Tibial nerve (tissue), 4 donors: ENCODE measurements at places on chromosomes 11 and 22. TPM values are rescaled to one million over a fixed set of nuclear protein-coding genes. Genes with fewer than 3 reads are reported as not detected.

DNA sequence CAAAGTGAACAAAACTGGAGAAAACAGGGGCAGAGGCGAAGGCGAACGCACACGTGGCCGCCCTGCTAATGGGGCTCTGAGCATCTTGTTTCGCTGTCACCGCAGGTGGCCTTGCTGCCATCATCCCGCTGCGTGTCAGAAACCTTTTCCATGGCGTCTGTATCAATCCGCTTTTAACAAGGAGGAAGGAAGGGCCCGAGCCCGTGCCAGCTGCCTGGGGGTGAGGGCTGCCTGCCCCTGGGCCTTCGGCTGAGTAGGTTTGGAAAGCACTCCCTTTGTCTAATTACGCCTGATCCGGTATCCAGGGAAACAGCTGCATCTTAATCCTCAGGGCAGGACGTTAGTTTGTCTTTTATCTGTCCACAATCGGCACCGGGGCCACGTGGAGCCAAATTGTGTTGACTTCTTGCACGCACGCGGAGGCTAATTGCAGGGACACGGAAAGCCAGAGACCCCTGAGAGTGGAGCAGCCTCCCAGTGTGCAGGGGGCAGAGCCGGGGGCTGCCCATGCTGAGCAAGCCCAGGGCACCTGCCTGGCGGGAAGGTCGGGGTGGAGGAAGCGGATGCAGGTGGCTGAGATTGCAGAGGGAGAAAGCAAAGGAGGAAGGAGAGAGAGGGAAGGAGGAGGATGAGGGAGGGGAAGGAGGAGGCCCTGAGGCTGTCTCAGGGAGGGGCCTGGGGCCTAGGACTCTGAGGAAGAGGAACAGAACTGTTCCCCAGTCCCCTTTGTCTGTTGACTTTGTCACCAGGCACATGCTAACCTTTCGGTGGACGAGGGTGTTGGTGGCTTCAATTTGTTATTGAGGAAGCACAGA is 19.2 kb upstream of the TH start:
- H3K27ac ChIP-seq, result no peak overlapping the region
- DNase-seq, result no peak
- H3K4me1 ChIP-seq, result no peaks in the 10 kb centered on the region
- no peaks in the 10 kb centered on the region for H3K36me3 ChIP-seq
- H3K27me3 ChIP-seq, result peaks cover 39% of the 10 kb centered on the region

DNA sequence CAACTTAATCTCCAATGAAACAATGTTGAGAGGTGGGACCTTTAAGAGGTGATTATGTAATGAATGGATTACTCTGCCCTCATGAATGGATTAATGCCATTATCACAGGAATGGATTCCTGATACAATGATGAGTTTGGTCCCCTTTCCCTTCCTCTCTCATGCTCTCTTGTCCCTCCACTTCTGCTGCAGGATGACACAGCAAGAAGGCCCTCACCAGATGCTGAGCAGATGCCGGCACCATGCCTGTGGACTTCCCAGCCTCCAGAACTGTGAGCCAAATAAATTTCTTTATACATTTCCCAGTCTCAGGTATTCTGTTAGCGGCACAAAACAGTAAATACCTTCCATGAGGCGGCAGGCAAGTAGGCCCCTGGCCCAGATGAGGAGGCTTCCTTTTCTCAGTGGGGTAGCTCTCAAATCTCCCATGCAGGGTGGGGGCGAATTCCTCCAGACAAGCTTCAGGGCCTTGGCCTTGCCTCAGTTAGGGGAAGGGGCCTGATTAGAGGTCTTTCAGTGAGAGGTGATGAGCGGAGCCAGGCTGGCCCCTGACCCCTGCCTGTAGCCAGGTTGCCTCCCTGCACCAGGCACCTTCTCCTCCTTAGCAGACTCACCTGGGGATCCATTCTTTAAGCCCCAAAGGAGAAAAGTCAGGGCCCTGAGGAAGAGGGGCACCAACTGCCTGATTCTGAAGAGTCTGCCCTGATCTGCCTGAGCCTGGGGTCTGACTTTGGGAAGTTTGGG is 86.0 kb downstream of the RRM1 start:
- H3K27me3 ChIP-seq, result no peaks in the 10 kb centered on the region
- H3K27ac ChIP-seq, result no peak overlapping the region
- no peak overlapping the region for H3K4me3 ChIP-seq
- DNase-seq, result no peak
- no peaks in the 10 kb centered on the region for H3K4me1 ChIP-seq

Gene ROBO4
- 12.1 TPM for total RNA-seq

Gene SCN4B
- 0.90 TPM for total RNA-seq

Gene ASRGL1
- total RNA-seq, result 16.2 TPM
